ENCODE measurements at places on chromosomes 3 and 15. TPM values are rescaled to one million over a fixed set of nuclear protein-coding genes. Genes with fewer than 3 reads are reported as not detected.

GRCh38 chr3:4976109-4976508 is 3.1 kb upstream of the BHLHE40 start:
- H3K27ac ChIP-seq, result peak overlapping the region; percentile 99
- H3K4me3 ChIP-seq, result no peak overlapping the region
- H3K36me3 ChIP-seq, result no peaks in the 10 kb centered on the region
- H3K4me1 ChIP-seq, result no peaks in the 10 kb centered on the region
- no peaks in the 10 kb centered on the region for H3K27me3 ChIP-seq

GRCh38 chr15:27486051-27486450 is 515.1 kb downstream of the GABRG3 start:
- no peak overlapping the region for H3K27ac ChIP-seq
- DNase-seq, result no peak
- H3K27me3 ChIP-seq, result no peaks in the 10 kb centered on the region
- no peaks in the 10 kb centered on the region for H3K36me3 ChIP-seq
- H3K4me3 ChIP-seq, result no peak overlapping the region

- H3K27me3 ChIP-seq, result no peaks in the 10 kb centered on the region
- peaks cover 5% of the 10 kb centered on the region for H3K4me1 ChIP-seq
- H3K4me3 ChIP-seq, result no peak overlapping the region
- no peak overlapping the region for H3K27ac ChIP-seq
- no peaks in the 10 kb centered on the region for H3K36me3 ChIP-seq
Measured at GRCh38 chr15:77983091-77983707, 94.3 kb downstream of the TBC1D2B start.

GRCh38 chr15:38225381-38225780 is 27.3 kb upstream of the SPRED1 start:
- no peak overlapping the region for H3K4me3 ChIP-seq
- no peaks in the 10 kb centered on the region for H3K36me3 ChIP-seq
- no peak overlapping the region for H3K27ac ChIP-seq
- no peaks in the 10 kb centered on the region for H3K27me3 ChIP-seq

DNA sequence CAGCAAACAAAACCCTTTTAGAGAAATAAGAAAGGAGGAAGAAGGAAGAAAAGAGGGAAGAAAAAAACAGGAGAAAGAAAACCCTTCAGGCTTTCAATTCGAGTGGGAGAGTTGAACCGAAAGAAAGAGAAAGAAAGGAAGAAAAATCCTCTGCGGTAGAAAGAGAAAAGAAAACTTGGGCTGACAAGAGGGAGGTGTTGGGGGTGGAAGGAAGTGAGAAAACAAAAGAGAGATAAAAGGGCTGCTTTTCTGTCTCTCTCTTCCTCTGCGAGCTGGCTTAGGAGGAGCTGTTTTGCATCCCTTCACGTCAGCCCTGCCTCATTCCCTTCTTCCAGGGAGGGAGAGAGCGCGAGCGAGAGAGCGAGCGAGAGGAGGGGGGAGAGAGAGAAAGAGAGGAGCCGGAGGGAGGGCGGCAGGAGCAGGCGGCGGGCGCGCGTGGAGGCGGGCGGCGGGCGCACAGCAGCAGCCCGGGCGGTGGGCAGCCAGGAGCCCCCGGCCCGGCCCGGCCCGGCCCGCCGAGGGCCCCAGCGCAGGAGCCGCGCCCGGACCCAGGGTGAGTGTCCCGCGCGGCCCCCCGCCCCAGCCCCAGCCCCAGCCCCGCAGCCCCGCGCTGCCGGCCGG is at the start of gene ZNF710:
TSS of gene ZNF710 (plus strand) at position 263 of the 621 bp plus-strand sequence. CDS start 65,814 bp downstream, outside the sequence.
- peaks cover 68% of the 10 kb centered on the region for H3K4me1 ChIP-seq
- no peaks in the 10 kb centered on the region for H3K27me3 ChIP-seq
- peak within 1 kb of the TSS; percentile 71 for H3K4me3 ChIP-seq
- H3K27ac ChIP-seq, result peak within 1 kb of the TSS; percentile 96
- H3K36me3 ChIP-seq, result no peaks in the 10 kb centered on the region

GRCh38 chr3:169815590-169816150 is 3.0 kb upstream of the LRRC34 start:
- H3K27ac ChIP-seq, result no peak overlapping the region
- H3K27me3 ChIP-seq, result no peaks in the 10 kb centered on the region
- peaks cover 8% of the 10 kb centered on the region for H3K4me1 ChIP-seq
- H3K4me3 ChIP-seq, result no peak overlapping the region
- no peak for DNase-seq

DNA sequence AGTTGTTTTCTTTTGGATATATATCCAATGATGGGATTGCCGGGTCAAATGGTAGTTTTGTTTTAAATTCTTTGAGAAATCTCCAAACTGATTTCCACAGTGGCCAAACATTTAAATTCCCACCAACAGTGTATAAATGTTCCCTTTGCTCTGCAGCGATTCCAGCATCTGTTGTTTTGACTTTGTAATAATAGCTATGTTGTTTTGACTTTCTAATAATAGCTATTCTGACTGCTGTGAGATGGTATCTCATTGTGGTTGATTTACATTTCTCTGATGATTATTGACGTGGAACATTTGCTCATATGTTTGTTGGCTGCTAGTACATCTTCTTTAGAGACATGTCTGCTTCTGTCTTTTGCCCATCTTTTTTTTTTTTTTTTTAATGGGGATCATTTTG is 332.2 kb upstream of the GBE1 start:
- H3K4me3 ChIP-seq, result no peak overlapping the region
- H3K36me3 ChIP-seq, result no peaks in the 10 kb centered on the region
- H3K27ac ChIP-seq, result no peak overlapping the region
- no peak for DNase-seq
- no peaks in the 10 kb centered on the region for H3K27me3 ChIP-seq

- no peaks in the 10 kb centered on the region for H3K27me3 ChIP-seq
- no peak for DNase-seq
- H3K27ac ChIP-seq, result no peak overlapping the region
- H3K36me3 ChIP-seq, result no peaks in the 10 kb centered on the region
- H3K4me1 ChIP-seq, result no peaks in the 10 kb centered on the region
Measured at GRCh38 chr3:7760718-7761117, 740.9 kb upstream of the LMCD1 start.

DNA sequence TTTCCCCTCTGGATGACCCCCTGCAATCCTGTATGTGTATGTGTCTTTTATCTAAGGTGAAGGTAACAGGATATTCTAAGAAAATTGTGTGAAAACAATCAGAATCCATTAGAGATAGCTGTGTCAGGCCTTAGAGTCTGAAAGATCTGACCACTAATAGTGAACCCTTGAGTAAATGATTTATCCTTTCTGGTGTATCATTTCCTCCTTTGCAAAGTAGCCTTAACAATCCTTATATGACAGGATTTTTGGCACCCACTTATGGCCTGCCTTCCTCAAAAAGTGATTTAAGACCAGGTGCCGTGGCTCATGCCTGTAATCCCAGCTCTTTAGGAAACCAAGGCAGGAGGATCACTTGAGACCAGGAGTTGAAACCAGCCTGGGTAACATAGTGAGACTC is 110.2 kb downstream of the RBPMS2 start:
- no peaks in the 10 kb centered on the region for H3K4me1 ChIP-seq
- no peak overlapping the region for H3K4me3 ChIP-seq
- no peaks in the 10 kb centered on the region for H3K36me3 ChIP-seq
- H3K27me3 ChIP-seq, result no peaks in the 10 kb centered on the region
- no peak for DNase-seq

DNA sequence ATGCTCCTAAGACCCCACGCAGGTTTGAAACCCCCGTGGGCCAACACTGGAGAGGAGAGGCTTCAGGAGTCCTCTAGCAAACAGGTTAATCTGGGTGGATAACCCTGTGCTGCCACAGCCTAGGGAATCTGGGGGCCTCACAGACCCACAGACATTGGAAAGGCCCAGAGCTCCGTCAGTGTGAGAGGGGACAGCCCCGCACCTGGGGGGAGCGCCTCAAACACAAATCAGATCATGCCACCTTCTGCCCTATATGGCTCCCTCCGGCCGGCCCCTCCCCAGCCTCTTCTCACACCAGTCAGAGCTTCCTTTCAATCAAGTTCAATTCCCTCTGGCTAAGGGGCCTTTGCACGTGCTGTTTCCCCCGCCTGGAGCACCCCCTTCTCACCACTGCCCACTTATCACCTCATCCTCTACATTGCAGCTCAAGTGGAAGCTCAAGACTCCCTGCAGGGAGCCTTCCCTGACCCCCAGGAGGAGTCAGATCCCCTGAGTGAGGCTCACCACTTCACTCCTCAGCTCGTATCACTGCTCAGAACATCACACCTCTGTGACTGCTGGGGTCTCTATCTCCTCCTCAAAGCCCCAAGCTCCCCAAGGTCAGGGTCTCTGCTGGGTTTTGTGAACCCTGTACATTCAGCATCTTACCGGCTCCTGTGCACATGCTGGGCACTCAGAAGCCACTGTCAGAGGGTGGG is 24.1 kb downstream of the FBLN2 start:
- DNase-seq, result no peak
- H3K4me1 ChIP-seq, result no peaks in the 10 kb centered on the region
- no peaks in the 10 kb centered on the region for H3K27me3 ChIP-seq
- no peak overlapping the region for H3K4me3 ChIP-seq
- H3K27ac ChIP-seq, result no peak overlapping the region
- no peaks in the 10 kb centered on the region for H3K36me3 ChIP-seq

- H3K4me3 ChIP-seq, result no peak overlapping the region
- H3K36me3 ChIP-seq, result peaks cover 43% of the 10 kb centered on the region
- H3K27me3 ChIP-seq, result no peaks in the 10 kb centered on the region
- H3K4me1 ChIP-seq, result peaks cover 56% of the 10 kb centered on the region
- H3K27ac ChIP-seq, result no peak overlapping the region
Measured at GRCh38 chr3:127680146-127680661, 7.5 kb downstream of the ABTB1 start.

GRCh38 chr3:171088964-171089754 is 62.6 kb upstream of the SLC2A2 start:
- DNase-seq, result peak; percentile 25
- no peaks in the 10 kb centered on the region for H3K27me3 ChIP-seq
- peaks cover 8% of the 10 kb centered on the region for H3K36me3 ChIP-seq
- H3K4me3 ChIP-seq, result no peak overlapping the region

GRCh38 chr15:88040516-88040915 is 216.0 kb downstream of the NTRK3 start:
- no peaks in the 10 kb centered on the region for H3K4me1 ChIP-seq
- DNase-seq, result no peak
- no peak overlapping the region for H3K4me3 ChIP-seq
- H3K27ac ChIP-seq, result no peak overlapping the region
- H3K36me3 ChIP-seq, result no peaks in the 10 kb centered on the region

The GOLGA6B gene
- not detected for total RNA-seq

The ADCY5 gene
- total RNA-seq, result 3.4 TPM

The MYD88 gene
- 97.4 TPM for total RNA-seq

The LRRC34 gene
- total RNA-seq, result 2.4 TPM

The P2RY13 gene
- 2.2 TPM for total RNA-seq

The NCBP2 gene
- total RNA-seq, result 56.0 TPM

The ADAMTSL3 gene
- 11.7 TPM for total RNA-seq

The PYGO1 gene
- 10.4 TPM for total RNA-seq

The BOC gene
- 19.6 TPM for total RNA-seq

The KLHL6 gene
- 21.6 TPM for total RNA-seq

All from left lung (tissue), 14 donors.